ENCODE measurements at places on chromosomes 4 and X. TPM values are rescaled to one million over a fixed set of nuclear protein-coding genes. Genes with fewer than 3 reads are reported as not detected.

Gene KDR
- total RNA-seq = not detected

Gene SPIN3
- 6.6 TPM for total RNA-seq

- no peak for DNase-seq
These were observed 65.9 kb downstream of the UCHL1 start for GRCh38 chr4:41322617-41323016.

GRCh38 chrX:39149761-39150160 lies 348.5 kb downstream of the MID1IP1 start:
- DNase-seq = peak; percentile 63

DNA sequence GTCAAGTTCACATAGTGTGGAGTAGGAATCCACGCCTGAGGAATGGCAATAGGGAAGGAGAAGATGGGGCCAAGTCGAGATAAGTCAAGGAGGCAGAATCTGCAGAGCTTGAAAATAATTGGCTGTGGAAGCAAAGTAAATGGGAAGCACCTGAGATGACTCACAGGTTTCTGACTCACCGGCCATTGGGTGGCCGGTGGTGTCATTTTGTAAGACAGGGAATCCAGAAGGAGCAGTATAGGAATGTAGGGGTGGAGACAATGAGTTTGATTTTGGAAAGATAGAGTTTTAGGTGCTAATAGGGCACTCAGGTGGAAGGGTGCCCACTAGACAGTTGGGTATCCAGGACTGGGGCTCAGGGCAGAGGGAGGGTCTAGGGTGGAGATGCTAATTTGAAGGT lies 201.0 kb upstream of the MAMLD1 start:
- no peak for DNase-seq

- DNase-seq = no peak
These were observed 201.7 kb upstream of the AFF2 start for GRCh38 chrX:148298737-148299136.

GRCh38 chrX:63686878-63687714 lies 97.9 kb downstream of the ARHGEF9 start:
- DNase-seq = peak; percentile 68

DNA sequence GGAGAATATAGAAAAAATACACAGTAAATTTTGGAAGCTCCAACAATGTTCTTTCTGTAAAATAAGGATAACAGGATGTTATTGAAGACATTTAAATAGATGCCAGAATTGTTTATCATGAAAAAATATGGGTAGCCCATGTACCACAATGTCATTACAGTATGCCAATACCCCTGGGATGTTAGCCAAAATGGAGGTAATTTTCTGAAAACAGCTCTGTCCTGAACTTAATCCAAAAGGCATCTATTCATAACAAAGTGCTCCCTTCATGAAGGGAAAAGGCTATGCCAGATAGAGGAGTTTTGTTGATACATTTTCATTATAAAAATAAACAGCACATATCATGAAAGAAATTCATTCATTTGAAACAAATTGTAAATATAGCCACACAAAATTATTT lies 1902.6 kb upstream of the AGA start:
- DNase-seq = no peak

DNA sequence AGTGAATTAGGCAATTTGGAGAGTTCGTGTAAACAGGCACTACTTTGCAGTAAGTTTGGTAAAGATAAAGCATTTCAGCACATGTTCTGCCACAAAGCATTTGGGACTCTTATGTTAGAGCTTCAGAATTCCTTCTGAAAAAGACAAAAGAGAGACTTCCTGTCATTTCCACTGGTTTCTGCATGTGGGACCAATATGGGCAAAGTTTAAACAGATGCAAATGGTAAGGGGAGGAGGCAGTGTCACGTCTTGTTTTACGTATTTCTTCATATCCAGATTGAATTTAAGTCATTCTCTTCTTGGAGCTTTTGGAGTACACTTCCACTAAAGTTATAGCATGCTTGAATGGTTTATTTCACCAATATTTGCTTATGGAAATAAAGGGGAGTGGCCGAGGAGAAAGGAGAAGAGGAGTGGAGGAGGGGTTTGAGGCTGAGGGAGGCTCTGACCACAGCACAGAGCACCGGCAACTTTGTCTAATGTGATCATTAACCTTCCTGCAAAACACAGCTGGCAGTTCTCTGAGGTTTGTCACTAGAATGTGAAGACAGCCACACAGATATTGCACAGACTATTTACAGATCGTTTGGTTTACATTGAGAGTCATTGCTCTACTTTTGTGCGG lies at the start of gene APELA:
Gene APELA, plus strand, starts transcription at position 479 of the 625 bp plus-strand sequence. CDS start 154 bp downstream, outside the sequence.
- no peak for DNase-seq

GRCh38 chrX:150899191-150899757 lies 806 bp upstream of the CD99L2 start:
- DNase-seq = peak; percentile 61

DNA sequence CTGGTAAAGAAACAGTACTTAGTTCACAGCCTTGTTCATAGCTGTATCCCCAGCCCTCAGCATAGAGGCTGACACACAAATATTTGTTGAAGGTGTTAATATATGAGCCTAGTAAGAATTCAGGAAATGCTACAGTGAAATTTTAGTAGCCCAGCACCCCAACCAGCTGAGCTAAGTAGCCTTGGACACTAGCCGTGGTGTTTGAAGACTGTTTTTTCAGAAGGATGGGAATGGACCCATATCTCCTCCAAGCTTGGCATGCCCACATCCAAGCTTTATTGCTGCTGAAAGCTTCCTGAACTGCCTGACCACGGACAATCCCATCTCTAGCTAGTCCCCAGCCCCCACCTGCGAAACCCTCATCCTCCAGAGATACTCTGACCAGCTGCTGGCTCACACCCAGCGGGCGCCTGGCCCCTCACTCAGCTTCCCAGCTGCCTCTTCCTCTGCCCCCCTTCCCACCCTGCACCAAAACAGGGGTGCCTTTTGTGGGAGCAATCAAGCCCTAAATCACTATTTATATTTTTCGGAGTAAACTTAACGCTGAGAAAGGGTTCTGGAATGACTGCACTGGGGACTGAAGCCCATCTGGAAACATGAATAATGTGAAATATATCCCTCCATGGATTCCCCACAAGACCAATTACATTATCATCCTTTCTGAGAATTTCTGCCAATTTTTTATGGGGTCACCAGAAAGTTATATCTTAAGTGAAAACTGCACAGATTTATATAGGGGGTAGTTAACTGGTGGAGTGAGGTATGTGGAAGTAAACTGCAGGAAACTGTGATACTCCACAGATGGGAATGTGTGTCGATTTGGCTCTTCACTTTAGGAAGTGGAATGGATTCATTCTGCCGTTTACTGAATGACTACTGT lies 41.1 kb upstream of the CBR4 start:
- DNase-seq = no peak

- DNase-seq = no peak
These were observed 52.7 kb downstream of the CXorf49B start for GRCh38 chrX:71815906-71816156.

Data from natural killer cell treated with Interleukin-12 subunit alpha and Interleukin-12 subunit beta and Interleukin-15 and Interleukin-18, amount 100 ng/mL, for 72 hours (primary cell).